OCI-M1 (cell line): ENCODE measurements at places on chromosomes 12 and 14.

- peak; percentile 83 for DNase-seq
Measured at GRCh38 chr12:127108360-127109215, 1158.4 kb upstream of the TMEM132C start.

GRCh38 chr12:51531978-51532497, 59.0 kb upstream of the SCN8A start:
- peak; percentile 83 for DNase-seq

DNA sequence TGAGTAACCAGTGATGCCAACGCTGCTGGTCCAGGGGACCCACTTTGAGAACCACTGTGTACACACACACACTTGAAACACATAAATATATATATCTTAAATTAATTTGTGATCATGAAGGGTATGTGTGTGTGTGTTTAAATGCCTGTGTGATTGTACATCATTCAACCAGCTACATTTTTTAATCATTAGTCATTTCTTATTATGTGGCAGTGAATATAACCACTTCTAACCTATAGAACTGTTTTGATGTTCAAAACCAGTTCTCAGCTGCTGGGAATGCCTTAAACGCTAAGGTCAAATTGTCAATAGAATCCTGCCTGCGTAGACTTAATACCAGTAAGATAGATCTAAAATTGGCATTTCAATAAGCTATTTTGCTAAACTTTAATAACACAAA, 330.0 kb downstream of the SYT1 start:
- no peak for DNase-seq

DNA sequence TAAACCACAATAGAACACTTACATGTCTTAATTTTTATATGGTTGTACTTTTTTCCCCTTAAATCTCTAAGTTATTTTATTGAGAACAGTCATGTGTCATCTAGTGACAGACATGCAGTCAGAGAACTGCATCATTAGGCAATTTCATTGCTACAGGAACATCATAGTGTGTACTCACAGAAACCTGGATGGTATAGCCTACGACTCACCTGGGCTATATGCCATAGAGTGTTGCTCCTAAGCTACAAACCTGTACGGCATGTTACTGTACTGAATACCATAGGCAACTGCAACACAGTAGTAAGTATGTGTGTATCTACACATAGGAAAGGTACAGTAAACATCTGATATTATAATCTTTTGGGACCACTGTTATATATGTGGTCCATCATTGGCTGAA, 557.6 kb downstream of the PRKD1 start:
- no peak for DNase-seq

DNA sequence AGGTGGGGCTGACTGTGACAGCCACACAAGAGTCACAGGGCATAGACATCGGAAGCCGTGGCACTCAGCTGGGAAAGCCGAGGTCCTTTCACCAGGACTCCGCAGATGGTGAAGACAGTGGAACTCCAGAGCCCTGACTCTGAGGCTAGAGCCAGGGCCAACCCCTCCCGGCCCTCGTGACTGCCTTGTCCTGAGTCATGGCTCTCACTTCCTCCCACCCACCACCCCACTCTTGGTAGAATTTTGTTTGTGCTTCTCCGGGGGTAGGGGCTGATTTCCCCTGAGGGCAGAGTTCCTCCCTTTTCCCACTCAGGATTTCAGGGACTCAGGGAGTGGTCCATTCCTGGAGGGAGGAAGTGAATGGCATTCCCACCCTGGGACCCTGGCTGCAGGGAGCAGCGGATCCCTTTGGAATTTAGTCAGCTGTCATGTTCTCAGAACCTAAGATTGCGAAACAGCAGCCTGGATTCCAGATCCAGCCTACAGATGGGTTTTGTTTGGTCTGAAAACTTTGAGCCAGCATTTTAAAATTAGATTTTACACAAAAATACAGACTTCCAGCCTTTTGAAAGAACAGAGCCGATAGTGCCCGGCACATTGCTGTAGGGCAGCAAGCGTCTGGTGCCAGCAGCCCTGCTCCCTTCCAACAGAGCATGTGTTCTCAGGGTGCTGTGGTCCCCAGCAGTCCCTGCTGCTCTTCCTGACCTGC, 50.7 kb downstream of the TPCN1 start:
- peak; percentile 22 for DNase-seq

GRCh38 chr14:69149461-69150244, 3.3 kb downstream of the DCAF5 start:
- peak; percentile 15 for DNase-seq

DNA sequence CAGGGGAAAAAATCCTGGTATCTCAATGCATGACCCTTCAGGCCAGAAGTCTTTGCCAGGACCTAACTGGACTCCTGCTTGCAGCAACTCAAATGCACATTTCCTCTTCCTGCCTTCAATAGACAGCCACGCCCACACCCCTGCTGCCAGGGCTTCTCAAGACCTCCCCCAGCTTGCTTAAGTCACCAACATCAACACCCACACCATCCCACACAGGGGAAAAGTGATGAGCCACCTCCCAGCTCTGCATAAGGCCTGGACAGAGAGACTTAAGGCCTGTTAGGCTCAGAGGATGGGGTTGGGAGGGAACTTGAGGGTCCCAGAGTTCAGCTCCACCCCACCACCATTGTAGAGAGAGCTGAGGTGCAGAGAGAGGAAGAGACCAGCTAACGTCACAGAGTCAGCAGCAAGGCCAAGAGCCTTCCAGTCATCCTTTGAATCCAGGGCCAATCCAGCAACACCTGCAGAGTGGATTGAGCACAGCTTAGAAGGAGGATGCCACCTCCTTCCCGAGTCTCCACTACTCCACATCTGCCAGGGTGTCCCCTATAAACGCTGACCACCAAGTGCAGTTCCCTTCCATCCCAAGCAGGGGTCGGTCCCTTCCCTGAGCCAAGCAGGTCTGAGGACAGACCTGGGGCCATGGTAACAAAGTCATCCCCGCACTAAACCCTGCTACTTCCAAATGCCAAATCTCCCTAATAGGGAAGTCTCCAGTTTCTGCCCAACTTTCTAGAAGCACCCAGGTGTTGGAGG, 50.0 kb downstream of the KDM2B start:
- peak; percentile 87 for DNase-seq

DNA sequence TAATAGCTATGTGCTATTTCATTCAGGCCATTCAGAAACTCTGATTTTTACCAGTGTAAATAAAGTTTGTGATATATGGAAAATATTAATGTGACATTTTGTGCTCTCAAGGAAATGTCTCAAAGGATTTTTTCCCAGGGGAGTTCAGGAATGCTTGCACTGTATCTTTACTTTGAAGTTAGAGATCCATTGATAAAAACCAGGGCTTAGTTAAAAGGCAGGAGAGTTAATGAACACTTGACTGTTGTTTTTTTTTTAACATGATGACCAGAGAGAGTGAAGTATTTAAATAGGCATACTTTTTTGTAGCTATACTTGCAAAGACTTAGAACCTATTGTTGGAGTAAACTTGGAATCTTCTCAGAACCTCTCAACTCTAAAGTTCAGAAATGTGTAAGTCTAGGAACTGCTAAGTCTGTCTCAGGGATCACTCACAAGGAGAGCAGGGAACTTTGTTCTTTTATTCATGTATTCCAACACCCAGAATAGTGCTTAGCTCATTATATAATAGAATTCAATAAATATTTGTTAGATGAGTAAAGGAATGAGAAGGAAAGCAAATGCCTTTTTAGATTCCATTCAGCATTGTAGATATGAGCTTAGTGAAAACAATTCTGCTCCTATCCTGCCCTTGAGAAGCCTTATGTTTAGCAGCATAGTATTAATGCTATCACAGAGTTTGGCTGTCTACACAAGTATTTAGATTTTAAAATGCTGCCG, 117.5 kb downstream of the DAAM1 start:
- DNase-seq = no peak

- DNase-seq = no peak
Measured at GRCh38 chr12:97452230-97452629, 10.4 kb upstream of the RMST start.

- DNase-seq = no peak
Measured at GRCh38 chr14:74368026-74368425, 19.8 kb downstream of the VRTN start.

DNA sequence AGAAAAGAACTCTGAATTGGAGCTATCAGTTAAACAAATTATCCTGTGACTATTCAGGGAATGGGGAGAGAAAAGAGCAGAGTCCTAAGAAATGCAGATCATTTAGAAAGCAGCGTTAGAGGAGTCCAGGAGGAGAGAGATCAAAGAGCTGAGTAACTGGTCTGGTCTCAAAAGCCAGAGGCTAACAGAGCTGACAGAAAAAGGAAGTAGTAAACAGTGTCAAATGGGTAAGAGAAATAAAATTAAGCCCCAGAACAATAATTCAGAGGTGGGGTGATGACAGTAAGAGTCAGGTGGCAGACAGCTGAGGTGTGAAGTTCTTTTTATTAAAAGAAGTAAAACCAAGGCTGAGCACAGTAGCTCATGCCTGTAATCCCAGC, 19.3 kb downstream of the GXYLT1 start:
- DNase-seq = peak; percentile 60

DNA sequence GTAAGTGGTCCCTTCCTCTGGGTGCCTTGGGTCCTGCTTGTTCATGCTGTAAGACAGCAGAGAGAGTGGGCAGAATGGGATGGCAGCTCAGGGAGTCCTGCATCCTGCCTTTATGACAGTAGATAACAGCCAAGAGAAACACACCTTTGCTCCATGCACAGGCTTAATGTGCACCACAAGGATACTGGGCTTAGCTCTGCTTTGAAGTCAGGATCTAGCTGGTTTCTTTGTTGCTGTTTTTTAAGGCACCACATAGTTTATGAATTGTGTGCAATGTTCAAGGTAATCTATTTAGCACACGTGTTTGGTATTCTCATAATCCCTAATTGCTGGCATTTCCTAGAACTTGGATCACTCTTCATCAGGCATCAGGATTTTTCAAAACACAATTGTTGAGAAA, 239.5 kb upstream of the DCN start:
- DNase-seq = peak; percentile 41

DNA sequence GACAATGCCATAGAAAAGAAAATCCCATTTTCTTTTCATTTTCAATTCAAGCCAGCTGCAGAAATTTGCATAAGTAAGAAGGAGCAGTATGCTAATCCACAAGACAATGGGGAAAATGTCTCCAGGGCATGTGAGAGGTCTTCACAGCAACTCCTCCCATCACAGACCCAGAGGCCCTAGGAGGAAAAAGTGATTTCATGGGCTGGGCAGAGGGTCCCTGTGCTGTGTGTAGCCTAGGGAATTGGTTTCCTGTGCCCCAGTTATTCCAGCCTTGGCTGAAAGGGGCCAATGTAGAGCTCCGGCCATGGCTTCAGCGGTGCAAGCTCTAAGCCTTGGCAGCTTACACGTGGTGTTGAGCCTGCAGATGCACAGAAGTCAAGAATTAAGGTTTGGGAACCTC, 211.4 kb downstream of the CCDC59 start:
- DNase-seq = no peak

DNA sequence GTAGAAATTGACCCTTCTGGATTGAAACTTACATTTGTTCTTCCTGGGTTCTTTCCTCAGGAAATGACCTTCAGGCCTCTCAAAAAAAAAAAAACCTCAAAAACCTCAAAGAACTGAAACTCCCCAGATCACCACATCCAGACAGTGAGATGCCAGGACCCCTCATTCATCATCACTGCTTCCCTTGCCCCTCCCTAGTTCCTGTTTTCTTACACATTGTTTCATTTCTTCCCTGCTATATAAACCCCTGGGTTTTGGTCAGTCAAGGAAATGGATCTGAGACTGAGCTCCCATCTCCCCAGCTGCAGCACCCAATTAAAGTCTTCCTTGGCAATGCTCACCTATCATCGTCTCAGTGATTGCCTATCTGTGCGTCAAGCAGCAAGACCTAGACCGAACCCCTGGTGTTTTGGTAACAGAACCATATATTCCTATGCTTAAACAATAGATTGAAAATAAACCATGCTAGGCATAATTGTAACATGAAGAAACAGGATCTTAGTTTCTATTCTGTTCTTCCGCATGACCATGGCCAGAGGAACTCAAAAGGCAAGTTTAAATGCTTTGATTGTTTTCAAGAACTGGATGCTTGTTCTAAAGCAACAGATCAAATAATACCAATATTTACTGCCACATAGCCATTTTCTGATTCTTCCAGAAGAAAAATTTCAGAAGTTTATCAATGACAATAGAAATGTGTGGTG, 108.0 kb upstream of the MAX start:
- peak; percentile 85 for DNase-seq

DNA sequence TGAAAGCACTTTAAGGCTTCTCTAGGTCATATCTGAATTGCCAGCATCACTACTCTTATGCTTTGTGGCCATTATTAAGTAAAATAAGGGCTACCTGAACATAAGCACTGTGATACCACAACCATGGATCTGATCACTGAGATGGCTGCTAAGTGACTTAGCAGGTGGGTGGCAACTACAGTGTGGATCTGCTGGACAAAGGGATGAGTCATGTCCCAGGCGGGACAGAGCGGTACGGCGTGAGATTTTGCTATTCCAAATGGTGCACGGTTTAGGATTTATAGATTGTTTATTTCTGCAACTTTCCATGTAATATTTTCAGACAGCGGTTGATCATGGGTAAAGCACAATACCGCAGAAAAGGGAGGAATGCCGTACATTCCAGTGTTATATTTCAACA, 39.4 kb downstream of the MLXIP start:
- no peak for DNase-seq
